ENCODE measurements at places on chromosomes 2 and 18.

DNA sequence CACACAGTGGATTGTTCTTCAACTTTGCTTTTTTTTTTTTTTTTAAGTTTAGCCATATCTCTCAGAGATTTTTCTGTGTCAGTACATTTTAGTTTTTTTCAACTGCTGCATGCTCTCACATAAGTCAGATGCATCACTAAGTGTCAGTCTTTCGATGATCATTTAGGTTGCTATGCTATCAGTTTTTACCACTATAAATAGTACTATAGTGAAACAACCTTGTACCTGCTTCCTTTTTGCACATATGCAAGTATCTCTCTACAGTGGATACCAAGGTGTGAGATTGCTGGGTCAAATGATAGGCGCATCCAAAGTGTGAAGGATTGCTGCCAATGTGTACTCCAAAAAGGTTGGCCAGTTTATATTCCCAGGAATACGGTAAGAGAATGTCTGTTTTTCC is 33.5 kb upstream of the MAP4K3 start:
- no peak for DNase-seq

DNA sequence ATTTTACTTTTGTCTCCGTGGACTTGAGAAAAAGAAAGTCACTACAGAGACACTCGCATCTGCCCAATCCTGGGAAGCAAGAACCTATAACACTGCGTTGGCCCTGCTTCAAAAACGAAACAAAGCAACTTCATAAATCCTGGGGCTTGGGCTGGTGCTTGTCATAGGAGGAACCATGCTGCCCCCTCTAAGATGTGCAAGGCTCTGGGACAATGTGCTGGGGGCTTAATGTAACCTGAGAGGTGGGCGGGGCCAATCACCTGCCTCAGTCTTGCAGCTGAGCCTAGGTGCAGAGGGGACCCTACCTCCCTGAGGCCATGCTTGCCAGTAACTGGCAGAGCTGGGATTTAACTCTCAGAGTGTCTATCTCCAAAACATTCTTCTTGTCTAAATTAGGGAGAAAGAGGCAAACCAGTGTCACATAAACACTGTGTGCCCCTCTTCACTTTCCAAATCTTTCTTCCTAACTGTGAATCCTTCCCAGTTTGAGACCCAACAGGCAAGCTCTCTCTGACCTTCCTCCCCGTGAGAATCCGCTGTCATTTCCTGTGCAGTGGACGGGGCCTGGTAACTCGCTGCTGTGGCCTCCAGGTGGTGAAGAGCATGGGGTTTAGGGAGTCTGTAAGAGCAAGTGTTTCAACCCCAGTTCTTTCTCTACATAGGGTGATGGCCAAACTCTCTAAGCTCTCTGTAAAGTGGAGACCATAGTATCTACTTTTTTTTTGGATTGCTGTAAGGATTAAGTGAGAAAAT is 115.1 kb downstream of the ACKR3 start:
- DNase-seq = no peak

GRCh38 chr2:203718087-203718486 is 11.6 kb downstream of the CD28 start:
- no peak for DNase-seq

- no peak for DNase-seq
Observed at GRCh38 chr2:100137866-100138570, 4.4 kb downstream of the AFF3 start.

- no peak for DNase-seq
Observed at GRCh38 chr2:70718241-70718640, 49.8 kb downstream of the ADD2 start.

DNA sequence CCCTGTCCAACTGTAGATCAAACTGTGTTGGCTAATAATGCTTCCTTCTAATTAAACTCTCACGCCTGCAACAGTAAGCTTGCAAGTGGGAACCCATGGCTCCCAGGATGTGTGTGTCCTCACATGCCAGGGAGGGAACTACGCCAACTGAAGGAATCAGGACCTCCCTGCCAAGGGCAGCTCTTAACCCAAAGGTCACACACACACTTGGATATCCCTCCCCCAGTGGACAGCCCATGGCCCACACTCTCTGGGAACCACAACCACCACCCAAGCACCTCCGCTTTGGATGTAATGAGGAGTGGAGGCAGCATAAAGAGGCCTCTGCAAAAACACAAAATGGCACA is 102.1 kb downstream of the CRACDL start:
- DNase-seq = no peak

GRCh38 chr2:144490857-144491256 is 29.1 kb downstream of the ZEB2 start:
- DNase-seq = no peak

- no peak for DNase-seq
Observed at GRCh38 chr2:74571058-74571457, 16.5 kb downstream of the DOK1 start.

- peak; percentile 18 for DNase-seq
Observed at GRCh38 chr2:105803337-105803736, 58.6 kb downstream of the NCK2 start.

DNA sequence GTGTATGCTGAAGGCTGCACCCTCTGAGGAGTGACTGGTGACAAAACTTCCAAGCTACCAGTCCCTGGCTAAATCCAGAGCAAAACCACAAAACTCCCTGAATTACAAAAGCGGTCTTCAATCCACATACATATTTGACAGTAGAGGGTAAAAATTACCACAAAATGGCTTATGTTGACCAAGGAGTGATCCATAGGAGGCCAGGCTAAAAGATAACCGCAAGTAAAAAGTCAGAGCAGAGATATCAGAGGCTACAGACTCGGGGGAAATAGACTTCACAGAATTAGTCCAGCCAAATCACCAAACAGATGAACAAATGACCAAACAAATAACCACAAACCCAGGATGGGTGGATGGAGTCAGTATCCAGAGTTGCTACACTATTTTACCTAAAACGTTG is 19.4 kb downstream of the STARD6 start:
- DNase-seq = no peak

- no peak for DNase-seq
Observed at GRCh38 chr2:134320930-134321329, 67.1 kb downstream of the MGAT5 start.

DNA sequence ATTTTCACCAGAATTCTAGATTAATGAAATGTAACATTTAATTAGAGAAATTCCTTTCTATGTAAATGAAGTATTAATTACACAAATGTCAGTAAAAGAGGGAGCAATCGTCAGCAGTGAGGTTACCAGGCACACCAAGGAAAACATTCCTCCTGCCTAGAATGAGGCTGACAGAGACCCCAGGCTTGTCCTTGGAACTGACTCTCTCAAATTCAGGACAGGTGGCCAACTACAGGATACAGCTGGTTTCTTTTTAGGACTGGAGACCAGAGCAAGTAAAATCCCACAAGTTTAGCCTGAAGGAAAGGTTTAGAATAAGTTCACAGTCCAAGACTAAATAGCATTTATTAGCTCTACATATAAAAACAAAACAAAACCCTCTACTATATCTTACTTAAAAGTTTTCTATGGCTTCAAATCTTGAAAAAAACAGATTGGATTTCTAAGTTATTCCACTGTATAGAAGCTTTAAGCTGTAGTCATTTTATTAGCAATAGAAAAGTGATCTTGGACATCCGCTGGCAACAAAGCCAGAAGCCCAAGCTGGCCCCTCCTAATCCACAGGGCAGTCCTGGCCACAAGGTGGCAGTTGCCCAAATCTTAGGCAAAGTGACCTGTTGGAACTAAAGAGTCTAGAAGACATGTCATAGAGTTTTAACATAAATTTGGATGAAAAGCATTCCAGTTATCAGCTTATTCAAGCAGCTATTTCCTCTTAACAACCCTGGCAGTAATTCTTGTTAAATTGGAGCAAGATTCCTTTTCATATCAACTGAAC is 81.0 kb downstream of the SP3 start:
- DNase-seq = no peak

DNA sequence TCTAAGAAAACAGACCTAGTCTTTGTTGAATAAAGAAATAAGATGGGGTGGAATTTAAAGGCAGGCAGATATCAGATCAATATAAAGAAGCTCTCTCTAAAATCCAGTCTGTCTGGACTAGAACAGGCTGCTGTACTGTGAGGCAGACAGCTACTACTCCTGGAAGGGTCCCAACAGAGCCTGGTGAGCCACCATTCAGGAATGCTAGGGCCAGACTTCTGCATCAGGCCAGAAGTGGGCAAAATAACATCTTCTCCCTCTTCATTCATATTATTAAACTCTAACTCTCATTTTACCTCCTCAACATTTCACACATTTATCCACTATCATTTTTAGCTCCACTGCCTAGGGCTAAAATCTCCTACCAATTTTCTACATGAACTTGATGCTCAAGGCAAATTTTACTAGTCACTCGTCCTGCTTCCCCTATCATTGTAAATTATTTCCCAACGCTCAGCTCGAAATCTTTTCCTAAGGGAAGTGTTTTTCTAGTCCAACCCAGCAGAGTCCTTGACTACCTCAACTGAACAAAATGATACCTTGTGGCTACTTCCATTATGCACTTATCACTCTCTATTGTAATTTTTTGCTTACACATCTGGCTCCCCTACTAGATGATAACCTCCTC is 45.2 kb upstream of the GLS start:
- DNase-seq = no peak

GRCh38 chr2:58633613-58634365 is 392.7 kb upstream of the FANCL start:
- no peak for DNase-seq

DNA sequence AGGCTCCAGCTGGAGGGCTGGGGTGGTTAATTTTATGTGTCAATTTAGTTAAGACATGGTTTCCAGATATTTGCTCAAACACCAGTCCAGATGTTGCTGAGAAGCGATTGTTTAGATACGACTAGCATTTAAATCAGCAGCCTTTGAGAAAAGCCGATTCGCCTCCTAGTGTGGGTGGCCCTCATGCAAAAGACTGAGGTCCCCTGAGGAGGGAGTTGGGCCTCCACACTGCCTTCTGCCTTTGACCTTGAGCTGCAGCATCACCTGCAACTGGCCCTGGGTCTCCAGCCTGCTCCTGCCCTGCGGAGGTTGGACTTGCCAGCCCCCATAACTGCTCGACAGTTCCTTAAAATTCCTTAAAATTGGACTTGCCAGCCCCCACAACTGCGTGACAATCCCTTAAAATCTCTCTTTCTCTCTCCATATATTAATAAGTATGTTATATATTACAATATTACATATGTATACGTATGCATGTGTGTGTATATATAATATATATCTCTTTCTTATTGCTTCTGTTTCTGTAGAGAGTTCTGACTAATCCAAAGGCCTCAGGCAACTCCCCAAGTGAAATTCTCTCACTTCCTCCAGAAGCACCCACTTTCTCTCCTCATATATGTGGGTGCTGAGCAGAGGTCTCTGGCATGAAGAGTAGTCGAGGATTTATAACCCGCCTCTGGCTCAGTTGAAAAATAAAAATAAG is 14.4 kb downstream of the FBLN7 start:
- no peak for DNase-seq

DNA sequence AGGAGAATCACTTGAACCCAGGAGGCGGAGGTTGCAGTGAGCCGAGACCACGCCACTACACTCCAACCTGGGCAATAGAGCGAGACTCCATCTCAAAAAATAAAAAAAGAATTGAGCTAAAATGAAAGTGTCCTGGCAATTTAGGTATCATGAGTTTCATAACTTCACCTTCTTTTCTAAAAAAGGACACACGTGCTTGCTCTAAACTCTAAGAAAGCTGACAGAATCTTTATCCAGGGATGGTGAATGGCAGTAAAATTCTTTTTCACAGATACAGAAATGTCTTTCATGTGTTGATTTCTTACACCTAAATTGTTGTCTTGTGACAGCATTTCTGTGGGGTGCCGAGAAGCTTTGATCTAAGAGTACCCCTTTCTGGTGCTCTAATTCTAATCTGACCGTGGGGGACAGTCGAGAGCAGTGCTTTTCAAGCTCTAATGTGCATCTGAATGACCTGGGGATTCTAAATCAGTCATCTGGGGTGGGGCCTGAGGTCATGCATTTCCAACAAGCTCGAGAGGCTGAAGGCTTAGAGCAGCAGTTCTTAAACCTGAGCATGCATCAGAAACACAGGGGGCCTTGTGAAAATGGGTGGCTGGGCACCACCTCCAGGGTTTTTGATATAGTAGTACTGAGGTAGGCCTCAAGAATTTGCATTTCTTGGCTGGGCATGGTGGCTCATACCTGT is 42.1 kb upstream of the REL start:
- DNase-seq = no peak

DNA sequence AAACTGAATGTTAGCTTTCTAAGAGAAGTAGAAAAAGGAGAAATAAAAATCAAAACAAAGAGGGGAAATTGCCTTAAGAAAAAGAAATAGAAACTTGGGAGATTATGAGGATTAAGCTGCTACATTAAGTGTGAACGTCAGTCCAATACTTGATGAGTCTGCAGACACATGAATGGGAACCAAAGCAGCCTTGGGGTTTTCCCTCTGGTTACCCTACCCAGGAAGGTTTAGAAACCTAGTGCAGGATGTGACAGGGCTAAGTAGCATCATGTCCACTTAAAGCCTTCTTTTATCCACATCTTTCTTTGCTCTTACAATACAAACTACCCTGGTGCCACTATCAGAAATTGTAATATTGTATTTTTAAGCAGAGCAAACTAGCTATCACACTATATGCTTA is 22.3 kb downstream of the SLC35F5 start:
- no peak for DNase-seq

GRCh38 chr2:146870691-146871090 is 974.1 kb upstream of the ACVR2A start:
- no peak for DNase-seq

DNA sequence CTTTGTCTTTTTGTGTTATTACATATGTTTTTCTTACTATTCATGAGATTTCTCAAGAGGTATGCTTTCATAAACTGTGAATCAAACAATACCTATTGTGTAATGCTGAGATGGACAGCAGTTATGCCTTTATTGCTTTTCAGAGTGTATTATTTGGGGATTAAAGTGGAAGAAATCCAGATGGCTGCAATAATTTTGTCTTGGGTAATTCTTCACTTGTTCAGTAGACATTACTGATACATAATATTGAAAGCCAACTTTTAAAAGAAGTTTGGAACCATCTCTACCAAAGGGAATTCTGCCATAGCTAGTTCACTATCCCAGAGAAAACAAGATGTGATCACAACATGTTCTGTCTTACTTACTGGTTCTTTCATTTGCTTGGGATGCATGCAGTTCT is 253.4 kb upstream of the ZSWIM2 start:
- no peak for DNase-seq

GRCh38 chr2:52881606-52882005 is 886.0 kb upstream of the CHAC2 start:
- no peak for DNase-seq

DNA sequence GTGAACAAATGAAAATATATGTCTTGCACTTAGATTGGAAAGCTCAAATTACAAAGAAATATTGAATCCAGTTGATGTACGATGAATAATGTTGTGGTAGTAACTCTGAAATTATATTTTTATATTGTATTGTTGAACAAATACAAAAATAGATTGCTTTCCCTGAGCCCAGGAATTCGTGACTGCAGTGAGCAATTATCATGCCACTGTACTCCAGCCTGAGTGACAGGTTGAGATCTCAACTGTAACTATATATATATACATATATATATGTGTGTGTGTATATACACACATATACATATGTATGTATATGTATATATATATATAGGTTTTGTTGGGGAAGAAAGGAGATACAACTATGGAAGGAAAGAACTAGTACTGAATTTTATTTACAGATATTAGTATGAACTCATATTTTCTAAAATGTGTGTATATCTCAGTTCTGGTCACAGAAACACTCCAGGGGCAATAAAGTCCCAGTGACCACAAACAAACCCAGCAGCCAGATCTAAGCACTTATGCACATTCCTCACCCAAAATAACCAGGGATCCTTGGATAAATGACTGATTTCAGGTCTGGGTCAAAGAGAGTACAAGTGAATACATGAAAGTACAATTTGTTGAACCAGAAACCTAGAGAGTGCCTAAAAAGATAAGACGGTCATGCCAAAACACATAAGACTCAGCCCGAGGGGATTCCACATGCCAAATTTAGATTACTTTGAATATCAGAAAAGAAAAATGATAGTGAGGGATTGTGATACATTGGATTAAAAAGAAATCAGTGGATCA is 146.3 kb downstream of the TMX3 start:
- no peak for DNase-seq
